Fibroblast of the aortic adventitia (primary cell): ENCODE measurements at places on chromosomes 12 and 14. TPM values are rescaled to one million over a fixed set of nuclear protein-coding genes. Genes with fewer than 3 reads are reported as not detected.

DNA sequence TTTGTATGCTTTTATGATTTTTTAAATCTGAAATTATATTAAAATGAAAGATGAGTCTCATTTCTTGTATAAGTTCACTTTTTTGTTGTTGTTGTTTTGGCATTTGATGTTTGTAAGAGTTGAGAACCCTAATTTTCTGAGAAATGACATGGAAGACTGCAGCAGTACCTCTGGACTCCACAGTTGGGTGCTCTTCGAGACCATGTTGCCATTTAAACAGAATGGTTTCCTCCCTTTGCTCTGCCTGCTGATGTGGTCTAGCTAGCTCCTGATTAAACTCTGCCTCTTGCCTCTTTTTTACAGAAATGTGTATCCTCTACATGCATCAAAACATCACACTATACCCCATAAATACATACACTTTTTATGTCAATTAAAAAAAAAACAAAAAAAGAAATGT lies 5.8 kb upstream of the LTA4H start:
- DNase-seq = no peak

GRCh38 chr12:18320036-18320617 lies 58.8 kb downstream of the PIK3C2G start:
- DNase-seq = peak; percentile 91

DNA sequence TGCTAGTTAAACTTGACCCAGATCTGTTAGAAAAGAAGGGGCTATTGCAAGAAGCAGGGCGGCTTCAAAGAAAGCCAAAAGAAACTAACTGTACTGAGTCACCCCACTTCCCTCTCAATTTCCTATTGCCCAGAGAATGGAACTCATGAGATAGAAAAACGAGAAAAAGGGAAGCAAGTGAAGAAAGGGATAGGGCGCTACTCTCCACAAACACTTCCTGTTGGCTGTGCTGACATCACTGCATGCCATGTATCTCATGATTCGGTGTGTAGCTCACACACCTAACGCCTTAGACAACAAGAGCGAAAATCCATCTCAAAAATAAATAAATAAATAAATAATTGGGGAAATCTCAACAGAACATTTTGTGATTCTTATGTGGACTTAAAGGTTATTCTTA lies 13.0 kb upstream of the P2RX4 start:
- no peak for DNase-seq

Gene EID3
- total RNA-seq = 14.9 and 55.9 TPM in 2 replicates

Gene ACOT4
- 0.72 TPM in 1 of 2 replicates, not detected in the other for total RNA-seq
